A549 treated with CpdA at 1 μM for 4 hours (cell line): ENCODE measurements at places on chromosomes 1 and 21. TPM values are rescaled to one million over a fixed set of nuclear protein-coding genes. Genes with fewer than 3 reads are reported as not detected.

The STPG1 gene
- 5.7 to 8.7 TPM (median 6.7 TPM) in 5 replicates for total RNA-seq

The GJA9 gene
- 0.06 TPM in 1 of 5 replicates, not detected in the others for total RNA-seq

The LPAR3 gene
- 0.12 to 0.33 TPM (median 0.21 TPM) in 5 replicates for total RNA-seq

The TXNIP gene
- 0.13 to 0.49 TPM (median 0.19 TPM) in 5 replicates for total RNA-seq

The CR1L gene
- 0.71 TPM in 1 of 5 replicates, not detected in the others for total RNA-seq

The WNT9A gene
- total RNA-seq, result 6.3 to 9.0 TPM (median 8.1 TPM) in 5 replicates
